Myocyte (in vitro differentiated cells): ENCODE measurements at places on chromosomes 1 and 21. TPM values are rescaled to one million over a fixed set of nuclear protein-coding genes. Genes with fewer than 3 reads are reported as not detected.
A peak's percentile ranks its signal among the peaks of the same experiment; 100 is the strongest.

DNA sequence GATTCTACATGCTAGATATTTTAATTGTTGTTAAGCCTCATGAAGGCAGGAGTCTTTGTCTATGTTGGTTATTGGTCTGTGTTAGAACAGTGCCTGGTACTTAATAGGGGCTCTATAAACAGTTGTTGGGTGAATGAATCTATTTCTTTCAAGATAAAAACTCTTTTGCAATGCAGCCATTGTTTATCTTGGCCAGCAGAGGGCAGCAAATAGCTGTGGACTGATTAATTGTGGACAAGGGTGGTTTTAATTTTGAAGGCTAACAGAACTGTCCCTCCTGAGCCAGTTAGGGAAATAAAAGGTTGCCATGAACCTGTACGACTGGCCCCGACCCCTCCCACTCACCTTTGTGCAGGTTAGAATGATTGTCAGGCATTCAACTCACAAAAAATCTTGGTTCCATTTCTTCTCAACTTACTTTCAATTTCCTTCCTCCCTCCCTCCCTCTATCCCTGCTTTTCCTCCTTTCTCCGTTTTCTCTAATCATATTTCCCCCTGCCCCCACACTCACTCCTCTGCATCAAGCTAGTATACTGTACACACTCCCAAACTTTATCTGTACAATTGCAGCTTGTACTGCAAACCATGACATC, 66.3 kb upstream of the DIRAS3 start:
- DNase-seq: peak; percentile 65

DNA sequence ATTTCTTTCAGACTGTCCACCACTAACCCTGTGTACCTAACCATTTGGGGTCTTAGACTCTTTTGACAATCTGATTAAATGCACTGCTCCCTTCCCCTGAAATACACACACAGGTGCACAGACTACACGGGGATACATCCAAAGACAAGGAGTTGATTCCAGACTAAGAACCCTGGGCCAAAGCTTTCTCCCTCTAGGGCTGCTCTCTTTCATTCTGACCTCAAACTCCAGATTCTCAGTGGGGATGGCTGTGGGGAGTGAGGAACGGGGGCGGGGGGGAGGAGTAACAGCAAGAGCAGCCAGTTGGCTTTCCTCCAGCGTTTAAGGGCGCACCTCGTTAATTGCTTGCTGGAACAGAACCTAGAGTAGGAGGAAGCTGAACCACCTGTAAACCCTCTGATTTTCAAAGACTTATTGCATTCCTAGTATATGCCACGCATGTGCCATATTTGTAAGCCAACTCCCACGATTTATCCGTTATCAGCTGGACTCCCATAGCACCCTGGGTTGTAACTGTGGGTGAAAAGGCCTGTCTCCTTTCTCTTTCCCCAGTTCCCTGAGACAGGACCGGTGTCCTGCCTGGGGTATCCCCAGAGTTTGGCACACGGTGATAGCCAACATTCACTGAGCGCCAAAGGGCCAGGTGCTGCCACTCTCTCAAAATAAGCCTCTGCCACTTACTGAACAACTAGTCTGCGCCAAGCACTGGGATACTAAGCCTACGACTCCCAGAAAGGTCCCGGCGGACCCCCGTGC, 920 bp downstream of the MTHFR start:
- peak; percentile 77 for DNase-seq

Gene OR2T2
- not detected in 2 replicates for total RNA-seq

GRCh38 chr1:221069986-221070385, 190.7 kb downstream of the HLX start:
- no peak for DNase-seq

- DNase-seq: no peak
Measured at GRCh38 chr1:174413632-174414031, 34.1 kb upstream of the GPR52 start.

DNA sequence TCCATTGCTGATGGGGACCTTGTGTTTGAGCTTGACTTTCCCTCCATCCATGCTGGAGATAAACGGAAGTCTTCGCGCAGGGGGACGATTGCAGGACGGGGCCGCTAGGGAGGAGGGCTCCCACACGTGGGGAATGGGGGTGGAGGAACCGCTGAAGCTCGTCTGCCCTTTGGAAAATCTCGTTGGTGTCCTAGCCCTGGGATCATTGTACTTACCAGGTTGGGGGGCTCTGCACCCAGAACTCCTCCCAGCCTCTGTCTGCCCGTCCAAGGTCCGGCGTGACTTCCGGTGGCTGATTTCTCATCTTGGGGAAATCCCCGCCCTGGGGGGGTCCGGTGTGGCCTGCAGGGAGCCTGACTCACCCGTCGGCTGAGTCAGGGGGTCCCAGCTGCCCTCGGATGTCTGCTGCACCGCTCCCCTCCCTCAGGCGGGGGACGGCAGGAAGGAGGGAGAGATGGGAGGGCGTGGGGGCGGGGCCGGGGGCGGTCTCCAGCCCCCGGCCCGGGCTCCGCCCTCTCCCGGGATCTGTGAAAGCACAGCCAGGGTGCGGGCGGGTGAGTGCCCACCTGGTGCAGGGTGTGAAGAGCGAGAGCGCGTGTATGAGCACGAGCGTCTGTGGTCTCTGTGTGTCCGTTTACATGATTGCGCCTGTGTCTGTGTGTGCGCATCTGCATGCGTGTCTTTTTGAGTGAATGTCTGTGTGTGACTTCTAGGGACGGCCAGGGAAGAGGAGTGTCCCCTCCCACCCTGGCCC, 35.8 kb downstream of the PIK3CD start:
- peak; percentile 64 for DNase-seq

Gene IFNLR1
- total RNA-seq: 0.13 and 0.26 TPM in 2 replicates

DNA sequence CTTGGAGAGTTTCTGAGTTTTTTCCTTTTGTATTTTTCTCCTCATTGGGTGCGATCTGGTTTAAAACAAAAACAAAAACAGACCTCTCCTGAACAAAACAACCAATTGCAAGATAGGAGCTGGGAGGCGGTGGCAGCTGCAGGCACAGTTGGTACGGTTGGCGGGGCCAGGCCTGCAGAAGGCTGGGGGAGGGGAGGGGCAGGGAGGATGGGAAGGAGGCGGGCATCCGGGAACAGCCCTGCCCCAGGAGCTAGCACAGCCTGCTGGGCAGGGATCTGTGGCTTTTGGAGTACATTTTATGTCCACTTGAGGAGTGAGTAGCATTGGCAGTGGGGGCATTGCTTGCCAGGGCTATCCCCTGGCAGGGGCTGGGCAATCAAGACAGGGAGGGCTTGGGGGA, 5.2 kb downstream of the CAPN9 start:
- peak; percentile 88 for DNase-seq

DNA sequence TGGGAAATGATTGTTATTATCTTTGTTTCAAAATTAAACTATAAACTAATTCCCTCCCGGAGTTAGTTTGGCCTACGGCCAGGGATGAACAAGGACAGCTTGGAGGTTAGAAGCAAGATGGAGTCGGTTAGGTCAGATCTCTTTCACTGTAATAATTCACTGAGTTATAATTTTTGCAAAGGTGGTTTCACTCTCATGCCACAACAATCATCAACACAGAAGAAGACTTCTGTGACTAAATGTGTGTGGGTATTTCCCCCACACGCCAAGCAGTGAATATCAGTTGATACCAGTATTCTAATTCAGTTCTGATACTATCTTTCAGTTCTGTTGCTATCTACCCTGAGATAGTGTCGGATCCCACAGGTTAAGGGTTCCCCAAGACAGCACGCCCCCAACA, 215.1 kb downstream of the S1PR1 start:
- DNase-seq: no peak

Gene SDC3
- 15.7 and 17.6 TPM in 2 replicates for total RNA-seq

GRCh38 chr1:44407430-44408211, 2.6 kb downstream of the RNF220 start:
- no peak for DNase-seq

GRCh38 chr1:199546323-199546722, 481.2 kb upstream of the NR5A2 start:
- no peak for DNase-seq

DNA sequence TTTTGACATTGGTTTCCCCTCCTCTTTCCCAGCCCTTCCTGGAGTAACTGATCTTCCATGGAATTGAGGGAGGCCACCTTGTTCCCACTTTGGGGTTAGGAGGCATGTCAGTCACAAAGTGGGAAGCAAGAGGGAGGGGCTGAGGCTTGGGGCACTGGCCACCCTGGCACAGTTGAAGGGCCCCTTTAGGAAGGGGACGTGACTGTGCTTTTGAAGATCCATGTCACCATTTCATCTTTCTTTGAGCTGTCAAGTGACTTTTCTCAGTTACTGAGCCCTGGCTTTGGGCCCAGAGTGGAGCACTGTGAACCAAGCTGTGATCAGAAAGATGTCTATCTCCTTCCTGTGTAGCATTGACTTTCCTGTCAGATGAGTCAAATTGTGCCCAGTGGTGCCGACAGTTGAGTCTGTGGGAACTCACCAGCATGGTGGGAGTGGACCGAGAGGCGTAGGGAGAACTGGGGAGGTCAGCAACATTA, 38.5 kb upstream of the TDRD10 start:
- DNase-seq: no peak

Gene SLC45A3
- 12.1 and 12.7 TPM in 2 replicates for total RNA-seq

Gene VSIG8
- not detected in 2 replicates for total RNA-seq

Gene ZP4
- not detected in 2 replicates for total RNA-seq

GRCh38 chr1:24966121-24966723, 36.1 kb upstream of the RUNX3 start:
- no peak for DNase-seq

- DNase-seq: no peak
Measured at GRCh38 chr21:45940621-45941337, 40.8 kb upstream of the COL6A1 start.

GRCh38 chr1:54800899-54801759, at the start of gene TTC22:
Gene TTC22 (minus strand): TSS chr1:54801323. CDS start chr1:54801163, 160 bp downstream.
- DNase-seq: no peak

GRCh38 chr21:45312296-45312695, 24.6 kb upstream of the POFUT2 start:
- no peak for DNase-seq

- peak; percentile 43 for DNase-seq
Measured at GRCh38 chr21:38181096-38181495, 75.7 kb upstream of the KCNJ15 start.

Gene CLCNKA
- total RNA-seq: 0.05 TPM in 1 of 2 replicates, not detected in the other

DNA sequence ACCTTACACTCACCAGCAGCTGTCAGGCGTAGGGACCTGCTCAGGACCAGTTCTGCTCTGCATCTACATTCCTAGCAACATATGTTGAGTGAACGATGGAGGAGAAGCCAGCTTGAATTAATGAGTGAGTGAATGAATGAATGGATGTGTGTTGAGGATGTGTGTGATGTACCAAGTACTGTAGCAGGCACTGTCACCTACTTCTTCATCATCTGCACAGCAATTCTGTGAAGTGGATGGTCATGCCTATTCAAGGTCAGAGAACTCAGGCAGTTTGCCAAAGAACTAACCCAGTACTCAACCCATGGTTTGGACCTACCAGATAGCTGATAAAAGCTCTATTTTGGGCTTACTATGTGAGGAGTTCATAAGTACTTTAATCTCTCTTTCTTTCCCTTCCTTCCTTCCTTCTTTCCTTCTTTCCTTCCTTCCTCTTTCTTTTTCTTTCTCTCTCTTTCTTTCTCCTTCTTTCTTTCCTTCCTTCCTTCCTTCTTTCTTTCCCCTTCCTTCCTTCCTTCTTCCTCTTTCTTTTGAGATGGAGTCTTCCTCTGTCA, 56.9 kb downstream of the ATP1A1 start:
- no peak for DNase-seq

Gene GNAT2
- total RNA-seq: 0.13 TPM in 1 of 2 replicates, not detected in the other

GRCh38 chr1:59750328-59751003, 64.3 kb upstream of the HOOK1 start:
- peak; percentile 58 for DNase-seq

DNA sequence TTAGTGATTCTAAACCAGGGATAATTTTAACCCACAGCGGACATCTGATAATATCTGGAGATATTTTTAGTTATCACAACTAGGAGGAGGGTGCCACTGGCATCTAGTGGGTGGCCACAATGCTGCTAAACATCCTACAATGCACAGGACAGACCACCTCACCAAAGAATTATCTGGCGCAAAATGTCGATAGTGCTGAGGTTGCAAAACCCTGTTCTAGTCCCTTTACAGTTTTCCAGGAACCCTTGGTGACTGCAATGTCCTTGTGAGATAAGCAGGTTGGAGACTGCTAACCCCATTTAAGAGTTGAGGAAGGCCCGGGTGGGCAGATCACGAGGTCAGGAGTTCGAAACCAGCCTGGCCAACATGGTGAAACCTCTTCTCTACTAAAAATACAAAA, 163.1 kb upstream of the BEND5 start:
- DNase-seq: no peak

Gene PLA2G5
- total RNA-seq: not detected in 2 replicates
